ENCODE measurements at places on chromosomes 2 and 18.

- DNase-seq: no peak
These were observed 175.4 kb downstream of the NRP2 start for GRCh38 chr2:205857520-205858237.

DNA sequence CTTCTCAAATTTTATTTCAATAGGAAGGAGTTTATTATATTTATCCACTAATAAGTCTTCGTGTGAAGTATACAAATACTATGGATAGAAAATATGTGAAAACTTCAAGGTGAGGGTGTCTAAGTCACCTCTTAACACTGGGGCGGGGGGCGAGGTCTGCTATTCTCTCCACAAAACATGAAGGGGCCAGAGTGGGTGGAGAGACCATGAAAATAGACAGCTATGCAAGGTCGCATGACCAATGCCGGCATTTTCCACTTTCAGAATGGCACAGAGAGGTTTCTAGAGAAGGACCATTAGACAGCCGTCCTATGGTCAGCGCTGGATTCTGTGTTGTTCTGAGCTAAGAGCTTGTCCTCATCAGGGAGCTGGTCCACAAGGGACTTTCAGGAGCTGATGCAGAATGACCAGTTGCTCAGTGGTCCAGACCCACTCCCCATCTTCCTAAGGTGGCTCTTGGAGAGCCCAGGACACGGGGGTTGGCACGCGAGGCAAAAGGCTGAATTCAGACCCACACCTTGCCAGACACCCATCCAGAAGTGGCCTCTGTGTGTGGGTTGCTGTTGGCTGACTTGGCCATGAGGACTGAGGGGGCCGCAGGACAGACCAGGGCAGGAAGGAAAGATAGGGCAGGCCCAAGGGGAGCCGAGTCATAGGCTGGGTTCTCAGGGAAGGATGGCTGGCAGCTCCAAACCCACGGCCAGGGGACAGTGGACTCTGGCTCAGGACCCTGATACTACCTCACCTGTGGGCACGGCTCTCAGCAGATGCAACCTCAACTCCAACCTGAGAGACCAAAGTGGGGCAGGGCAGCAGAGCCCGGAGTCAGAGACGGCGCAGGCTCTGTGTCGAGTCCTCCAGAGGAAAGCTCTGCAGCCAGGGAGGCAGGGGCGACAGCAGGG lies 69.8 kb downstream of the NDUFA10 start:
- no peak for DNase-seq

DNA sequence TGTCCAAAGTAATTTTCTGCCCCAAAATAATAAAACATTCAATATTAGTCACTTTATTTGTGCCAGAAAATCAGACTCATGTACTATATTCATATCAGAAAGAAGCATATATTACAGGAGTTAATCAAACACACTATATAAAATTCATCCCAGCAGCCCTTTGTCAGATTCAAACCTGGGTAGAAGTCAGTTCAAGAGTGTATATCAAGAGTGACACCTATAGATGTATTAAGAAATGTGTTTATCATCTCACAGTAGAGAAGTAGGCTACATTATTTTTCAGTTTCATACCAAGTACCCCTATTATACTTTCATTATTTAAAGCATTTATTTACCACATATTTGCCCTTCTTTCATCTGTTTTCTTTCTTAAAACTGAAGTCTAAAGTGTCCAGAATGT lies 193.2 kb upstream of the DDX18 start:
- DNase-seq: no peak

DNA sequence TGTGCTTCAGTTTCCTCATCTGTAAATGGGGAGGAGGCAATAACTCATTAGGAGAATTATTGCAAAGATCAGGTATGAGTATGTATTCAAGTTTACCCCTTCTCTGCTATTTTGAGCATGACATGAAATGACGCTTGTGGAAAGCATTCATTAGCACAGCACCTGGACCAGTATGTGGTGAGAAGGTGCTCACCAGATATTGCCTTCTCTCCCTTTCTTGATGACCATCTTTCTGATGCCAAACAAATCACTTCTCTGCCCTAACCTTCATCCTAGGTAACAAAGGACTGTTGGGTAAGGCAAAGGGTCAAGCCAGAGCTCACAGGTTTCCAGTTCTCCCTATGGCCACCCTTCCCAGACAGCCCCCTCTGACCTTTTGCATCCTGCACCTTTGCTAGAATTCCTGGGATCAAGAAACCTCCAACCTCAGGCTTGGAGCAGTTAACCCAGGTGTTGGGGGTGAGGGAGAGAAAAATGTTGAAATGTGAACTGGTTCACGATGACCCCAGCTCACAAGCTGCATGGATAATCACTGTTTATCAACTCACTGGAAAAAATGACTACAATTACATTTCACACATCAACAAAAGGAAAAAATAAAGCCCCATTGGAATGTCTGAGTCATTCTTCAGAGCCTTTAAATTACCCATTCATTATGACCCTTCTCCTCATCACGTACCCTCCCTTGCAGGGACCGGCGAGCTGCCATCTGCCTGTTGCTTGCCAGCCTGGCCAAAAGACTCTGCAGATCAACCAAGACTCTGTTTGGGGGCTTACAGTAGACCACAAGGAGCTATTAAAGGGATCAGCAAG lies 41.6 kb downstream of the LBH start:
- DNase-seq: no peak

- DNase-seq: peak; percentile 71
These were observed 668.2 kb upstream of the HS6ST1 start for GRCh38 chr2:128986867-128987268.

- DNase-seq: no peak
These were observed 6.1 kb upstream of the CCDC178 start for GRCh38 chr18:33446604-33447003.

DNA sequence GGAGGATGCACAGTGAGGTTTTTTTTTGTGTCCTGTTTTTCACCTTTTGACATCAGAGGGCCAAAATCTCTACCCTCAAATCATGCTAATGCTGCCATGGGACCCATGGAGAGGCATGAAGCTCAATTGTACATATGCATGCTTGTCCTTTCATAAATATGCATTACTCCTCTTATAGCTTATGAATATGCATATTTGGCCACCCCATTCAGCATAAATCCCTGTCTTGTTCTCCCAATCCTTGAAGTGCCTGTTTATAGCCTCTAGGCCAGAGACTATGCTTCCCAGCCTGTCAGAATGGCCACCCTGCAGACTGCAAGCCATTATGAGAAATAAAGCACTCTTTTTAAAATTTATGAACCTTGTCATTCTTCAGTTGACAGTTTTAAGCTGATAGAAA lies 696.4 kb upstream of the ZNF804A start:
- no peak for DNase-seq

- DNase-seq: peak; percentile 45
These were observed 479 bp downstream of the RNMT start for GRCh38 chr18:13726972-13727331.

GRCh38 chr2:42931818-42932195 lies 139.4 kb upstream of the HAAO start:
- no peak for DNase-seq

DNA sequence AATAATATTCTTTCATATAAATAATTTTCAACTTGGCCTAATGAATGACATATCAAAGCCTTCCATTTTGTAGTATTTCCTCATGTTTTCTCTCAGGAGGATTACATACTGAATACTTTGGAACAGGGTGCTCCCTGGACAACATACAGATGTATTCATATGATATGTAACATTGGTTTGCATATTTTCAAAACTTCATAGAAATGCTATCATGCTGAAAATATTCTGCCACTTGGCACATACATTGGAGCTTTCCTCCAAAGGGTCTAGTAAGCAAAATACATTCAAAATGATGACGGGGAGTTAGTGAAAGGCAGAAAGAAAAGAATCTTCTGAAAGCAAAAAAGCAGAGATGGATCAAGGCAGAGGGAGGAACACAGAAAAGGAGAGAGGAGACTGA lies 38.1 kb upstream of the RTN4 start:
- DNase-seq: no peak

GRCh38 chr18:61975526-61976326 lies 82.9 kb upstream of the RNF152 start:
- no peak for DNase-seq

DNA sequence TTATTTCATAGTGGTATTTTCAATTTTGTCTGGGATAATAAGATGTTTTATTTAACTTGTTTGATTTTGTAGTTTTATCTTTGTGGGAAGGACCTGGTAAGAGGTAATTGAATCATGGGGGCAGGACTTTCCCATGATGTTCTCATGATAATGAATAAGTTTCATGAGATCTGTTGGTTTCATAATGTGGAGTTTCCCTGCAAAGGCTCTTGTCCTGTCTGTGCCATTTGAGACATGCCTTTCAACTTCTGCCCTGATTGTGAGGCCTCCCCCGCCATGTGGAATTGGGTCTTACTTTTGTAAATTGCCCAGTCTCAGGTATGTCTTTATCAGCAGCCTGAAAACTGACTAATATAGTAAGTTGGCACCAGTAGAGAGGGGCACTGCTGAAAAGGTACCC lies 77.8 kb upstream of the ARHGAP15 start:
- no peak for DNase-seq

GRCh38 chr18:47113796-47114540 lies 36.3 kb downstream of the HDHD2 start:
- no peak for DNase-seq

- DNase-seq: no peak
These were observed 418.1 kb upstream of the CDH20 start for GRCh38 chr18:60915160-60915559.

DNA sequence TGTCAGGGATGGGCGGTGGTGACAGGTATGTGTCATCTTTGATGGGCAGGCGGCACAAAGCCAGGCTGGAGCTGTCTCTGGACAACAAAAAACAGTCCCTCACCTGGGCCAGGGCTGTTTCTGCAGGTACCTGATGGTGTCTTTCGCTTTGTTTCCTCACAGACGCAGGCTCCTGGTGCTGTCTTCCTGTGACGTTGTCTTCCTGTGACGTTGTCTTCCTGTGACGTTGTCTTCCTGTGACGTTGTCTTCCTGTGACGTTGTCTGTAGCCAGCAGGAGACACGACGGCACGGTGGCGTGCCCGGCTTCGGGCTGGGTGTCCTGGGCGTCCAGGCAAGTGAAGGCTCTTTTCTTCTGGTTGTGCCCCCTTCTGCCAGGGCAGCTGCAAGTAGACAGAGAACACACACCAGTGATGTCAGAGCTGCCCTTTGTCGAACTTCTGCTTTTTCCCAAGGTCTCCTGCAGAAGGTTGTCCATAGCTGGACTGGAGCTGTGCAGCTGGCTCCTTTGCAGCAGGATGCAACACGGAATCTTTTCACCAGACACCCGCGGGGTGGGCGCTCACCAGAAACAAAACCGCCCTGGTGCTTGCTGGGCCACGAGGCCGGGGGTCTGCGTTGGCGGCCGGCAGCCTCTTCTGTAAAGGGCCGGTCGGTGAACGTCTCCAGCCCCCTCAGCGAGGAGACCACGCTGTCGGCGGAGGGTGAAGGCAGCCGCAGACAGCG lies 21.1 kb downstream of the GPR35 start:
- DNase-seq: no peak

GRCh38 chr2:85593023-85593422 lies 2.5 kb upstream of the RNF181 start:
- peak; percentile 90 for DNase-seq

DNA sequence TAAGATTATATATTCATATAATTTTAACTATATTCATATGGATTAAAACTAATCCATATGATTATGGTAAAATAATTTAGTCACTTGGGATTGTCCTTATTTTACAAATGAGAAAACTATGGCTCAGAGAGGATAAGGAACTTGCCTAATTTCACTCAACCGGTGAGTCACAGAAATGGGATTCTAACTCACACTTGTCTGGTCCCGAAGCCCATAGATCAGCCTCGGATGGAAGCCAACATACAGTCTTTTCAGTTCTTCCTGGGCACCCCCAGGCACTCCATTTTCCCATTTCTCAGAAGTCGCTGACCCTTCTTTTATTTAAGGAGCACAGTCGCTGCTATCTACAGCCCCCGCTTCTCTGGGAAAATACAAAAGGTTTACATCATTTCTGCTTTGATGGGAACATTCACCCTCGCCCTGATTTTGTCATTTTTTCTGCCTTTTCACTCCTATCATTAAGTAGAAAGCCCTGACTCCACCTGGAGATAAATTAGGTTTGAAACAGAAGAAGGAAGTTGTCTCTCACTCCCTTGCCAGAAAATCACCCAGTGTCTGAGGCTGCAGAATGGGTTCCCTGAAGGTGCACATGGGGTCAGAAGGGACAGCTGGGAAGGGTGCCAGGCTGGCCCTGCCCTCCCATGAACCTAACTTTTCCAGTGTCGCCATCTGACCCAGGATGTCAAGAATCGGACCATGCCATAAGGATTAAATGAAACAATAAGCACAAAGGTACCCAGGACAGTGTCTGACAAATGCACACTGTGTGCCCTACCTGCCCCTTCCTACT lies 36.6 kb downstream of the CYP1B1 start:
- DNase-seq: no peak

DNA sequence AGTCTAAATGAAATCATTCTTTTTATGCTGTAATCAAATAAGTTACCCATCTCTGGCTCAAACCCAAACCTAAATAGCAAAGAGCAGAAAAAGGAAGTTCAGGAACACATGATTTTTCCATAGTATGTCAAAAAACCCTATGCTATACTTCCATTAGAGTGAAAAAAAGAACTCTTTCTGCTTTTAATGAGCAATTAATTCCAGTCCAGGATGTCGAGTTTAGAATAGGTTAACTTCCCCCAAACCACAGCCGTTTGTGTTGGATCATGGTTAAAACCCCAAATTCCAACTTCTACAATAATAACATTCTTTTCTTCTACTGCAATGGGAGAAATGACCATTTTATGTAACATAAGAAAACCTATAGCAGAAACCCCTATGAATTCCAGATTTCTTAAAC lies 171.1 kb upstream of the NRP2 start:
- no peak for DNase-seq

GRCh38 chr2:97806738-97807618 lies 93.6 kb downstream of the ZAP70 start:
- DNase-seq: peak; percentile 84

DNA sequence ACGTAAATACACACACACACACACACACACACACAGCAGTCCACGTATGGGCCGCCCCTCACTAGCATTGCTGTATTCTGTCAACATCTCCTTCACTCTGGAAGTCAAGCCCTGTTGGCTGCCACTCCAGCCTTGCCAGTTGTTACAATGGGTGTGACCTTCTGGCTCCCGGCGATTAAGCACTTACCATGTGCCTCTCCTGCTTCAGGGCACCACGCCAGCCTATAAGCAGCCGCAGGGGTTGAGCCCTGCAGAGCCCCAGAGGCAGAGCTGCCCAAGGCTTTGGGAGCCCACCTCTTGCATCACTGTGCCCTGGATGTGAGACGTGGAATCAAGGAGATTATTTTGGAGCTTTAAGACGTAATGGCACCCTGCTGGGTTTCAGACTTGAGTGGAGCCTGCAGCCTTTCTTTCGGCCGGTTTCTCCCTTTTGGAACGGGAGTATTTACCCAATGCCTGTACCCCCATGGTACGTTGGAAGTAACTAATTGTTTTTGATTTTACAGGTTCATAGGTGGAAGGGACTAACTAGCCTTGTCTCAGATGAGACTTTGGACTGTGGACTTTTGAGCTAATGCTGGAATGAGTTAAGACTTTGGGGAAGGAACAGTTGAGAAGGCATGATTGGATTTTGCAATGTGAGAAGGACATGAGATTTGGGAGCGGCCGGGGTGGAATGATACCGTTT lies 54.5 kb upstream of the ROCK2 start:
- no peak for DNase-seq

- no peak for DNase-seq
These were observed 190.2 kb downstream of the SETBP1 start for GRCh38 chr18:44870631-44871502.

- no peak for DNase-seq
These were observed 286.7 kb upstream of the CYRIA start for GRCh38 chr2:16952368-16952767.

- DNase-seq: no peak
These were observed 26.9 kb downstream of the GPR55 start for GRCh38 chr2:230898016-230898712.
